C1 segment of cervical spinal cord (tissue), 14 donors: ENCODE measurements at places on chromosomes 5 and 9.

GRCh38 chr9:26955222-26955903 lies 849 bp upstream of the IFT74 start:
- DNase-seq = no peak

DNA sequence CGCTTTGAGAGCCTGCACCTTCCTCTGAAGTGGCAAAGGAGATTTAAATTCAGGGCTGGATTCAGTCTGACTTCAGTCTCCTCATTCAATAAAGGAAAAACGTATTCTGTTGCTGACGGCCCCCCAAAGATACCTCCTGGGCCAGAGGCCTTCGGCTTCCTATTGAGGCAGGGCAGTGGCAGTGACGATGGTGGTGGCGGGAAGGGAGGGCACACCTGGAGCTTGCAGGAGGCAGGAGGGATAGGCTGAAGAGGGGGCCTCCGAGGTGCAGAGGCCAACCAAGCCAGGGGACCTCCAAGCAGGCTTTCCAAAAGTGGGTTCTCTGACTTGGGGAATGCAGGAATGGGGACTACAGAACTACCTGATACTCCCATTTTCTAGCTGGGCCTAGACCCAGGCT lies 15.9 kb downstream of the RNF44 start:
- DNase-seq = no peak

- no peak for DNase-seq
Observed at GRCh38 chr5:15643731-15644130, 143.8 kb downstream of the FBXL7 start.

DNA sequence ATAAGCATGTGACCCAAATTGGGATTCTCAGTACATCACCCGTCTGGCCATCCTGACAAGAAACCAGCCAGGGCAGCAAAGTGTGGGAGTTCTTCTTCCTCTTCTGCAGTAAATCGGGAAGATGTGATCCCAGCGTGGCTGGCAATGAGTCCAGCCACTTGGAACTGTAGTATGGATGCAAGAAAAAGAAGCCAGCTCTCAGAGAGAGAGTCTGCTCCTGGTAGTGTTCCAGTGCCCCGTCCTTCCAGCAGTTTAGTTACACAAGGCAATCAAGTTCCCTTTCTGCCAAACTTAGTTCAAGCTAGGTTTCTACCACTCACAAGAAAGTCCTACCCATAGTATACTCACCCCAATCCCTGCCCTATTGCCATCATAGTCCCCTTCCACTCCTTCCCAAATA lies 65.6 kb downstream of the CDK5RAP2 start:
- no peak for DNase-seq

DNA sequence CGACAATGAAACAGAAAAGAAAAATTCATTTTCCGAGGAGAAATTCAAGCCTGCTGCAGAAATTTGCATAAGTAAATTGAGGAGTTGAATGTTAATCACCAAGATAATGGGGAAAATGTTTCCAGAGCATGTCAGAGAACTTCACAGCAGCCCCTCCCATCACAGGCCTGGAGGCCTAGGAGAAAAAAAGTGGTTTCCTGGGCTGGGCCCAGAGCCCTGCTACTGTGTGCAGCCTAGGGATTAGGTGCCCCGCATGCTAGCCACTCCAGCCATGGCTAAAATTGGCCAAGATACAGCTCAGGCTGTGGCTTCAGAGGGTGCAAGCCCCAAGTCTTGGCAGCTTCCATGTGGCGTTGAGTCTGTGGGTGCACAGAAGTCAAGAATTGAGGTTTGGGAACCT lies 82.7 kb upstream of the EFNA5 start:
- no peak for DNase-seq

DNA sequence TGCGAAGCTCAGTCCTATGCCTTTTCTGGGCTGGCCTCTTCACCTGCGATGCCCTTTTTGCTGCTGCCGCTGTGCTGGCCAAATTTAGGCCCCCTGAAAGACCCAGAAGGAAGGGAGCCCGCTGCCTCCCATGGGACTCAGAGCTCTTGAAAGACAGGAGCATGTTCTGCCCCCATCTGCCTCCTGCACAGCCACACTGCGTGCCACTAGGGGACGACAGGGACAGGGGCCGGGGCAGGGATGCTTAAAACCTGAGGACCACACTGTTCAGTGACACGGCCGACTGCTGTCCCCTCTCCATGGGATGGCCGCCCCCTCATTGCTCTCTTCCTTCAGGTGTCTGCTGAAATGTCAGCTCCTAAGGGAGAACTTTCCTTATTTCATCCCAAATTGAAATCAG lies 132.4 kb downstream of the ADAMTS2 start:
- no peak for DNase-seq

DNA sequence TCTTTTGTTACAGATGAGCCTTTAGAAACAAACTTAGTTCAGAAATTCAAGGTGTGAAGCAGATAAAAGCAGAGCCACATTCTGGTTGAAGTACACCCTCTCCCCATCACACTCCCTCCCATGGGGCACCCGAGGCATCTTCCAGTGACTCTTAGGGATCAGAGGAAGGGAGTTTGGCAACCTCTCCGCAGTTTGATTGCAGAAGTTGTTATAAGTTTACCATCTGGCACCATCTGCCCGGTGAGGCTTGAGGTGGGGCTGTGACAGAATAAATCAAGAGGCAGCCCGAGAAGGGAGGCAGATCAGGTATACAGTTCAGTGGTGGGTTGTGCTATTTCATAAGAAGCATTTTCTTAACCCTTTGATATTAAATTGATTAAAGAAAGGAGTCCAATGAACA lies 458.6 kb upstream of the CLINT1 start:
- no peak for DNase-seq

DNA sequence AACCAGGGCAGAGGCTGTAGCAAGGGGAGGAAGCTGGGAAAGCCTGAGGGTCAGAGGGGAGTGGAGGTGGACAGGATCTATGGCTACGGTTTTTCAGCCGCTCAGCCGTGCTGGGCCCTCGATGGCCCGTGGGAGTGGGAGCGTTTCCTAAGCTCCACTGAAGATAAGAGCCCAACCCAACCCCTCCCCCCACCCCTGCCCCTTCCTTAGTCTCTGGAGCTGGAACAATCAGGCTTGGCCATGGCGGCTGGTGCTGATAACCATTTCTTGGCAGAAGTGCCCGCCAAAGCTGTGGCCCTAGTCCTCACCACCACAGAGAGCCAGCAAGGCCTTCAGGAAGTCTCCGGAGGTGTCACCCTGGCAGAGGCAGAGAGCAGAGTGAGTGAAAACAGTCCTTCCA lies 20.3 kb upstream of the TNIP1 start:
- no peak for DNase-seq

GRCh38 chr9:34610434-34611206 lies 1.3 kb downstream of the RPP25L start:
- no peak for DNase-seq

DNA sequence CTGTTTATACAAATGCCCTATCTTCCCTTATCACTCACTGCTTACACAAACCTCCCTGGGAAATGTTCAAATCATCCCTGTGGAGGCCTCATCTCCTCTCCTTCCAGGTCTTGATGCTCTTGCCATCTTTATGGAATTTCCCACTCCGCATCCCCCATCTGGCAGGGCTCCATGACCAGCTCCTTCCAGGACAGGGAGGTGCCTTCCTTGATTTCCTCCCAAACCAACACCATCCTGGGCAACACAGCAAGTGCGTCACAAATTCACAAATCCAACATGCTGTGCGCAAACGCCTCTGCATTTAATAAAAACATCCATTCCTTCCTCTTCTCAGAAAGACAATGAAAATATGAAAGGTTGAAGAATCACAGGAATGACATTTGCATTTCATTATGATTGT lies 51.7 kb downstream of the EPB41L4A start:
- DNase-seq = no peak

GRCh38 chr9:14349447-14350348 lies 35.8 kb upstream of the NFIB start:
- DNase-seq = no peak

DNA sequence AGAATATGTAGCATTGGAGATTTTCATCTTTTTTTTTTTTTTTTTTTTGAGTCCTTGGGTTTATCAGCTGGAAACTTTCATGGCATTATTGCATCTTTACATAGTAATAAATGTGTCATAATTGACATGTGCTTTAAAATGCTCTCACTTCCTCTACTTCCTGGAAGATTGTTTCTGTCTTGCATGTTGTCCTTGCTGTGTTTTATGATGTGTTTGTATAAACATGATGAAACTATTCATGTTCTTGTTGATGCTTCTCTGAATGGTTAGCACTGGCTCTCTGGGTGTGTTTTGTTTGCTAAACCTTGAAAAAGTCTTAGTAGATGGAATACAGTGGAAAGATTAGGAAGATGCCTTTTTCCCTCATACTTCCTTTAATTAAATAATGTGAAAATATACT lies 87.9 kb downstream of the IQGAP2 start:
- DNase-seq = no peak

- DNase-seq = no peak
Observed at GRCh38 chr5:122972877-122973276, 63.6 kb downstream of the PPIC start.
